Epithelial cell of alveolus of lung (primary cell): ENCODE measurements at places on chromosomes 3 and 15. TPM values are rescaled to one million over a fixed set of nuclear protein-coding genes. Genes with fewer than 3 reads are reported as not detected.

ROBO2 gene
- 3.6 and 9.6 TPM in 2 replicates for total RNA-seq

C3orf85 gene
- not detected in 2 replicates for total RNA-seq

SERPINI2 gene
- total RNA-seq: not detected in 2 replicates

TEX9 gene
- total RNA-seq: 2.0 and 3.4 TPM in 2 replicates

SEMA4B gene
- 17.8 and 46.1 TPM in 2 replicates for total RNA-seq

TICRR gene
- total RNA-seq: 4.5 and 6.3 TPM in 2 replicates

SLC6A1 gene
- total RNA-seq: not detected in 2 replicates

ITIH1 gene
- total RNA-seq: not detected in 2 replicates

CSNK1G1 gene
- total RNA-seq: 10.5 and 14.7 TPM in 2 replicates

NANOGP8 gene
- not detected in 2 replicates for total RNA-seq

PLA2G4F gene
- total RNA-seq: not detected in 2 replicates

GPR62 gene
- 0.08 TPM in 1 of 2 replicates, not detected in the other for total RNA-seq

GRM7 gene
- not detected in 2 replicates for total RNA-seq
